ENCODE measurements at places on chromosomes 5 and 9.

DNA sequence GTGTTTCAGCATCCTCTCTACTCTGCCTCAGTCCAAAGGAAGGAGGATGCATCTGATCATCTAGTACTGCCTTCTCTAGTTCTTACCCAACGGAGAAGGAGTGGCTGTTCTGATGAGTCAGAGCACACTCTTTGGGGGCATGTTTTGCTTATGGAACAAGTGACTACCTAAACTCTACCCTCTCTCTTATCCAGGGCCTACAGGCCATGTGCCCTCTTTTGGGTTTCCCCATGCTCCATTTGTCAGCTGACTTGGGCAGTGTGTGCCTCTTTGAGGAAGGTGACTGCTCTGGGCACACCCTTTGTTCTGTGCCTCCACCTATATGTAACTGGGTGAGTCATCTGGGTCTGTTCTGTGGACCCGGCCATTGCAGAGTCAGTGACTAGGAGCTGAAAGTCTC is 89.6 kb upstream of the BNC2 start:
- DNase-seq, result no peak

- no peak for DNase-seq
Observed at GRCh38 chr9:107210775-107211174, 72.3 kb upstream of the RAD23B start.

- DNase-seq, result no peak
Observed at GRCh38 chr9:27369591-27369990, 72.6 kb upstream of the EQTN start.

GRCh38 chr5:138668451-138669380 is 84.5 kb upstream of the CTNNA1 start:
- DNase-seq, result peak; percentile 31

DNA sequence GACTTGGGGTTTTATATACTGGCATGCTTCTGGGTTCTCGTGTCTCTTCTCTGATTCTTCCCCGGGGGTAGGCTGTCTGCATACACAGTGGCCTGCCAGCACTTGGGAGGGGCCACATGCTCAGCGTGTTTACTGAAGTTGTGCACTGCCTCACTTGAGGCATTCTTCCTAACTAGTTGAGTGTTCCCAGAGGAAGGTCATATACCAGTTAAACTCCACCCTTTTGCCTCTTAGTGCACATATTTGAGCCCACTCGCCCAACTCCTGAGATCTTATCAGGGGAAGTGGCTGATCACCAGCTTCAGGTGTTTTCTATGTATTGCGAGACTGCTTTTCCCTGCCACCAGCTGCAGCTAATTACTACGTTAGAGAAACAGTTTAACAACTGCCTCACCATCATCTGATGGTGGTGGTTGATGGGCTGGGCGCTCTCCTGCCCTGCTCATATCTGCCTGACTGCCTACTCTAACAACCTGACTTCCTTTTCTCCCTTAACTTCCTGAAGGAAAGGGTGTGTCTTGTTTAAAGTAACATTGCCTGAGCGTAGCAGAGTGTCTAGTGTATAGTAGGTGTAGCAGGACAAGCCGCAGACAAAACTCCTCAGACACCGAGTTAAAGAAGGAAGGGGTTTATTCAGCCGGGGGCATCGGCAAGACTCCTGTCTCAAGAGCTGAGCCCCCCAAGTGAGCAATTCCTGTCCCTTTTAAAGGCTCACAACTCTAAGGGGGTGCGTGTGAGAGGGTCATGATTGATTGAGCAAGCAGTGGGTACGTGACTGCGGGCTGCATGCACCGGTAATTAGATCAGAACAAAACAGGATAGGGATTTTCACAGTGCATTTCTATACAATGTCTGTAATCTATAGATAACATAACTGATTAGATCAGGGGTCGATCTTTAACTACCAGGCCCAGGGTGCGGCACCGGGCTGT is 60.1 kb upstream of the CLINT1 start:
- no peak for DNase-seq

DNA sequence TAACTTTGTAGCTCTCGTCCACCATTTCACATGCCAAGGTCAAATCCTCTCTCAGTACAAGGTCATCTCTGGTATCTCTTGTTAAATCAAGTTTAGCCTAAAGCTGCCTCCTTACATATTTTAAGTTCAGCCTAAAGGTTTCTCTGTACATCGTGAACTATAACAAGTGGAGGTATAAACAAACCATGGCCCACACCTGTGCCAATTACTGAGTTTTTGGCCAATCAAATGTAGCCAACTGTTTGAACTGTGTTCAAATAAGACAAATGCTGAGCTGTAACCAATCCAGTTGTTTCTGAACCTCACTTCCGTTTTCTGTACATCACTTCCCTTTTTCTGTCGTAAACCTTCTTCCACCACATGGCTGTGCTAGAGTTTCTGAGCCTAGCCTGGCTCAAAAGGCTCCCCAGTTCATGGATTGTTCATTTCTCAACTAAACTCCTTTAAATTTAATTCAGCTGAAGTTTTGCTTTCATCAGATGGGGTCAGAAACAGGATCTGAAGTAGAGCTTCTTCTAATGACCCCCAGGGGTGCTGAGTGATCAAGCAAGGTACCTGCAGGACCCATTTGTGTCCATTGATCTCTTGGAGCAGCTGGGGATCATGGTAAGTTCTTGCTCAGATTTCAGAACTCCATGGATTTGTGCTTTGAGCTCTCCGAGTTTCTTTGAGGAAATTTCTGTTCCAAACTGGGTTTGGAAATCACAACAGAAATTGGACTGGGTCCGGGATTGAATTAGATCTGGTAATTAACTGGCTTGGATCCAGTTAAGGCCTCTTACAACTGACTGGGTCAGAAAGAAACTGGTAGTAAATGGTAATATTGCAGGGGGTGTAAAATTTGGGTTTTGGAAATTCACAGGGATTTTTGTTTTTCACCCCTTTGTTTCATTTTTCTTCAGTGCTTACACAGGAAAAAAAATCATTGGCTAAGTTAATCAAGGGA is 11.0 kb upstream of the NANS start:
- DNase-seq, result no peak

- no peak for DNase-seq
Observed at GRCh38 chr9:70563431-70564204, 149.2 kb upstream of the KLF9 start.

- DNase-seq, result no peak
Observed at GRCh38 chr5:77285251-77285841, 74.9 kb downstream of the PDE8B start.

GRCh38 chr5:39526914-39527477 is 102.2 kb upstream of the DAB2 start:
- DNase-seq, result peak; percentile 67

GRCh38 chr5:40365342-40366330 is 314.1 kb upstream of the PTGER4 start:
- no peak for DNase-seq

GRCh38 chr9:7117676-7118561 is 360.1 kb downstream of the KDM4C start:
- DNase-seq, result no peak

DNA sequence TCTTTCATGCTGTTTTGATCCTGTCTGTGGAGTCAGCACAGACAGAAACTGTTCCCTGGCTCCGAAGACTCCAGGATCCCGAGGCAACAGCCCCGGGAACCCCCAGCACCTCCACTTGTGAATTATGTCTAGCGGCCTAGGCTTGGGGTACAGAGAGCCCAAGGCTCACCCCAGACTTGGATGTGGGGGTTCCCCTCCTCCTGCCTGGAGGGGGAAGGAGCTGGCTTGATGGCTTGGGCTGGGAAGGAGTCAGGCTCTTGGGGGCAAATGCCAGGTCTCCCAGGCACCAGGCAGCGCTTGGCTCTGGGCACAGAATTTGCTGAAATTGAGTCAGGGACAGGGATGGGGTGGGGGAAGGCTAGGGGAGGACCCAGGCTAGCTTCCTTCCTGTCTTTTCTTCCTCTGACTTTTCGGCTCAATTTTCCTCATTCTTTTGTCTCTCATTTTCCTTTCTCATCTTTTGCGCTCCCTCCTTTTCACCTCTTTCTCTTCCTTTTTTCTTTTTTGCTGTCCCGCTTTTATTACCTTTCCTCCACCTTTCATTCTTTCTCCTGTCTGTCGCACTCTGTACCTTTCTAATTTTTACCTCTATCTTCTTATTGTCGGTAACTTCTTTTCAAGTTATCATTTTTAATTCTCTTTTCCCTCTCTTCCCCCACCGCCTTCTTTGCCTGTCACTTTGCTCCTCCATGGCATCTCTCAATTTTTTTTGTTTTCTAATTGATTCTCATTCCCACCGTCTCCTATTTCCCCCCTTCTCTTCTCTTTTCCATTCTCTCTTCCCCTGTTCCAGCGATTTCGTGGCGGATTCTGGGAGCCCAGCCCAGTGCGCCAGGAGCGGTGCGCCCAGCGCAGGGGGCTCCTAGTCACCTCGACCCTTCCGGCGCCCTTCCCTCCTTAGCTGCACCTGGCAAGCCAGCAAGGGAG is 10.5 kb downstream of the MSX2 start:
- no peak for DNase-seq

DNA sequence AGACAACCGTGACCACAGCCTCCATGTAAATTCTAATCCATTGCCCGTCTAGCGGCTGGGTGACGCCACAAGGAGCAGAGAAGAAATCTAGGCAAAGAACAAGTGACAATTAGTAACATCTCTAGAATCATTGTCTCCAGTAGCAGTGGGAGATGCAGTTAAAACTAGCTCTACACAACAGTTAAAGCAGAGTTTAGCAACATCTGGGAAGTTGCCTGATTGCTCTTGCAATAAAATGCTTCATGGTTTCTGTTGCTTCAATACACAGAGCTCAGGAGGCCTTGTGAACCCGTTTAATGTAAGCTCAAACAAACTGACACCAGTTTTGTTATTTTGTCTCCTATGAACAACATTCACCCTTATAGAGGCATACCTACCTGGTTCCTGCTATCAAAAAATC is 369.8 kb upstream of the PDE4D start:
- DNase-seq, result no peak

DNA sequence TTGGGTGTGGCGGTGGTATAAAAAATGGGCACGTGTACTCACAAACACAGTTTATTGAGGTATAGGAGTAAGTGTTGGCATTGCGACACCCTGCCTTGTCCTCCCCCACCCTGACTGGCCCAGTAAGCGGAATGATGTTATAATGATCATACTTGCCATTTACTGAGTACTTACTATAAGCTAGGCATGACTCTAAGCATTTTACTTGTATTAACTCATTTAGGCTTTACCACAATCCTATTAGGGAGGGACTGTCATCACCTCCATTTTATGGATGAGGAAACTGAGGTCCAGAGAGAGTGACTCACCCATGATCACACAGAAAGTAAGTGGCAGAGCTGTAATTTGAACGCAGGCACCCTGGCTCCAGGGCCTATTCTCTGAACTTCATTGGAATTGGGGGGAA is 2.3 kb downstream of the SMIM3 start:
- DNase-seq, result no peak

GRCh38 chr5:150762211-150762610 is 3.4 kb upstream of the DCTN4 start:
- no peak for DNase-seq

DNA sequence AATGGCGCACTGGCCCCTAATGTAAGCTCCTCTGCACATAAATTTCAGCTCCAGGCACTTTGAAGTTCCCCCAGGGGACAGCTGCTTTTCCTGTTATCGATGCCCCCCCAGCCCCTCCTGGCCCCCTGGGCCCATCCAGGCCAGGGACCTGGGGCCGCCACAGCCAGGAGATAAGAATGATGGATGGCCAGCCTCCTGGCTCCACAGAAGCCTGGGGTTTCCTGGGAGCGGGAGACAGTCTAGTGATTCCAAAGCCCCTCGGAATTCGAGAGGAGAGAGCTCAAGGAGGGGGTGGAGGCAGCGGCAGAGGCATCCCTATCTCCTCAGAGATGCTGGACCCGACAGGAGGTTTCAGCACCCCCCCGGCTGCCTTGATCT is 98.4 kb upstream of the HAND1 start:
- DNase-seq, result no peak

- peak; percentile 80 for DNase-seq
Observed at GRCh38 chr9:130824643-130825350, 10.3 kb upstream of the ABL1 start.

DNA sequence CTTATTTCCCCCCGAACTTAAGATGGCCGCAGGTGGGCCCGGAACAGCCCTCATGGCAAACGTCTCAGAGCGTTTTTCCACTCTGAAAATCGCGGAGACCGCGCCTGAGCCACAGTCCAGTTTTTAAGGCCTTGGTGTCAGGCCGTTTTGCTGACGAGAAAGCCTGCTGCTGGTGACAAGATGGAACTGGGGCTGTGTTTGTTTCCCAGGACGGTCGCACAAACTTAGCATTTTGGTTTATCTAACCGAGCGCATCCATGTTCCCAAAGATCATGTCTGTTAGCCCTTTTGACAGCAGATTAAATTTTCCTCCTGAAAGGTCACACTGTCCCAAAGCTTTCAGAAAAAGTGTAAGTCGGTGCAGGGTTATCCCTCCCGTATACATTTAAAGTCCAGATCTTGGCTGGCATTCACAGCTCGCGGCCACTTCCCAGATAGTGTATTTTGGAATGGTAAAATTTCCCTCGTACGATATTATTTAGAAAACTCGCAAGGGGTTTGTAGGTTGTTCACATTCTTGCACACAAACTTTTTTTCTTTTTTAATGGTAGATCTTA is 812 bp downstream of the SREK1 start:
- DNase-seq, result no peak

DNA sequence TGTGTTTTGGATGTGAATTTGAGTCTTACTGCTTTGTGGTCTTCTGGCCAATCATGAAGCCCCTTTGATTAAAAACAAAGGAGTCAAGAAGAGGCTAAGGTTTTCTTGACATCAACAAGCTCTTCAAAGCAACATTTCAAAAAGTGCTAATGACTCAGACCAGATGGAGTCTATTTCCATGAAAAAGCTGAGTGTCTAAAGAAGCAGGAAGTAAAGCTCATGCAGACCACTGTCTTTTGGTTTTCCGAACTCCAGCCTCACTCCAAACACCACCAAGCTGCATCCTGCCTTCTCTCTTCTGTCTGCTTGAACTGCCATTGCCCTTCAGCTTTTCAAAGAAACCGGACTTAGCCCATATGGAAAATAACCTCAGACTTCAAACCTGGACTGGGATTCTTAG is 115.2 kb downstream of the PRDM6 start:
- no peak for DNase-seq

DNA sequence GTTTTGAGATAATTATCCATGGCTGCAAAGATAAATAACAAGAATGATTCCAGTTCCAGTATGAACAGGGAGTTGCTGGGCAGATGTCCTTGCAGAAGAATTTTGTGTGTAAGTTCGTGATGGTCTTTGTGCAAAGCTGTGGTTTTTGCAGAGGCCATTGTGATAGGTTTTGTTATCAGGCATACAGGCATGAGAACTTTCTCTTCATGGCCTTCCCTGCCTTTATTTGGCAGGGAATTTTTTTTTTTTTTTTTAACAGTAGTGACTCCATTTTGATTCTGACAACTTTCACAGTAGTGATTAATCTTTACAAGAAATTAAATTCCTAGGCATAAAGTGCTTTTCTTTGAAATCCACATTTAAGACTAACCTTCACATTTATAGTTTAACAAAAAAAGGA is 1999.5 kb upstream of the CDH6 start:
- DNase-seq, result no peak

Data from Caco-2 (cell line).